PC-3 (cell line): ENCODE measurements at places on chromosomes 7 and 10. TPM values are rescaled to one million over a fixed set of nuclear protein-coding genes. Genes with fewer than 3 reads are reported as not detected.

PCGF6 gene
- total RNA-seq: 8.8 and 11.6 TPM in 2 replicates

STRIP2 gene
- 7.5 and 8.0 TPM in 2 replicates for total RNA-seq

C7orf57 gene
- total RNA-seq: 0.15 TPM in 1 of 2 replicates, not detected in the other

SORCS3 gene
- 0.46 TPM in 1 of 2 replicates, not detected in the other for total RNA-seq

MLXIPL gene
- 4.7 and 6.9 TPM in 2 replicates for total RNA-seq

SMNDC1 gene
- total RNA-seq: 16.3 and 18.4 TPM in 2 replicates

UROS gene
- total RNA-seq: 45.6 and 50.6 TPM in 2 replicates

GRID2IP gene
- not detected in 2 replicates for total RNA-seq

DNA sequence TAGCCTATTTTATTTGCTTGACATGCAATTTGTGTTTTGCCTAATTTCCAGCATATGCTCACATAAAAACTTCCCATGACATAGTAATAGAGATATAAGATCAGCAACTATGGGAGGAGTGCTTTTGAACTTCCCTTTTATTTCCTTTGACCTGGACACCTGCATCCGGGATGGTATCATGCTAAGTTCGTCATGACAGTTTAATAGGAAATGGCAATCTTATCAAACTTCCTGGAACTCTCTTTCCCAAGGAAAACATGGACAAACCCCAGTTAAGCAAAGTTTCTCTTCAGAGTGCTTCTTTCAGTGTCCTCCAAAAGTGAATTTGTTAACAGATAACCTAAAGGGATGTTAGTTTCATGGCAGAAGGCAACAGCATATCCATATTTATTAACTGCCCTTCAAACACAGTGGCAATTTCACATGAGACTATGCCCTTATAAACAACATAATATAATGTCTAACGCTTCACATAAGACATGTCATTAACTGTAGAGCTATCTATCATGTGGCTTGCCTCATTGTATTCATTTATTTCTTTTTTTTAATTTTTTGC, 474.7 kb upstream of the SEMA3A start:
- no peak for DNase-seq

GRCh38 chr10:127690176-127690835, 46.7 kb upstream of the FOXI2 start:
- DNase-seq: no peak

- DNase-seq: no peak
Measured at GRCh38 chr10:96397902-96398301, 39.1 kb upstream of the OPALIN start.

GRCh38 chr7:64174941-64175340, 32.1 kb upstream of the ZNF735 start:
- DNase-seq: peak; percentile 5

DNA sequence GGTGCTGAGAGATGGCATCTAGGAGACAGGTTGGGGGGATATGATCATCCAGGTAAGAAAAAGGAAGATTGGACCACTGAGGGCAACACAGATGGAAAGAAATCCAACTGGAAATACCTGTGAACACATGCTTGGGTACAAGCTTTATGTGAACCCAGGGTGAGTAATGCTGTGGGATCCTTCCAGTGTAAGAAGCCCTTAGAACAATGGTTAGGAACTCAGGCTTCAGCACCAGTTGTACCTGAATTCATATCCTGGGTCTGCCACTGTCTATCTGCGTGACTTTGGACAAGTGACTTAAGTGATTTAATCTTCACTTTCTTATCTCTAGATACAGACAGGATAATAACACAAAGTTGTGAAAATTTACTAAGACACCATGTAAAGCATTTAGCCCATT, 131.0 kb downstream of the ST7 start:
- no peak for DNase-seq

DNA sequence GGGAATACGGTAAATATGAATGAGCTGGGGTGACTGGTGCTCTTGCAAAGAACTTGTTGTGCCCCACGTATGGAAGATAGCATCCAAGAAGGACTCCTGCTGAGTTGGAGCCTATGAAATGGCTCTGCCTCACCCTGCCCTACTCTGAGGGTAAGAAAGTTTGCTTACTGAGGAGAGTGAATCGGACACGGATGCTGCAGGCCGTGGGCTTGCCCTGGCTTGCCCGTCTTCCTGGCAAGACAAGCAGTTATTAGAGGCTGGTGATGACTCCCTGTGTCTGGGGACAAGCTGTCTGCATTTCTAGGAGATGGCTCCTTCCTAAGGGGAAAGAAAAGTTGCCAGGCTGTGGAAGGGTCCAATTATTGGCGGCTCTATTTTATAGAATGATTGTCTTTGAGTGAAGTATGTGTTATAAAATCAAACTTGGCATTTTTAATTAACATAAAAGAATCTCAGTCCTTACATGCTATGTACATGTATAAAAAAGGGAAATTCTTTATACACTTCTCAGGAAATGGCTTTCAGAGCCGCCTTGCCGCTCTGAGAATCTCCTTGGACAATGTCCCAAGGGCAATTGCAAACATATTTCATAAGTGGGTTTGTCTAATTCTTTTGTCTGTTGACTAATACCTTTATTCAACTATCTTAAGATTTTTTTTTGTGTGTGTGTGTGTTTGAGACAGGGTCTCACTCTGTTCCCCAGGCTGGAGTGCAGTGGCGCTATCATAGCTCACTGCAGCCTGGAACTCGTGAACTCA, 64.6 kb downstream of the CYP26A1 start:
- DNase-seq: no peak

DNA sequence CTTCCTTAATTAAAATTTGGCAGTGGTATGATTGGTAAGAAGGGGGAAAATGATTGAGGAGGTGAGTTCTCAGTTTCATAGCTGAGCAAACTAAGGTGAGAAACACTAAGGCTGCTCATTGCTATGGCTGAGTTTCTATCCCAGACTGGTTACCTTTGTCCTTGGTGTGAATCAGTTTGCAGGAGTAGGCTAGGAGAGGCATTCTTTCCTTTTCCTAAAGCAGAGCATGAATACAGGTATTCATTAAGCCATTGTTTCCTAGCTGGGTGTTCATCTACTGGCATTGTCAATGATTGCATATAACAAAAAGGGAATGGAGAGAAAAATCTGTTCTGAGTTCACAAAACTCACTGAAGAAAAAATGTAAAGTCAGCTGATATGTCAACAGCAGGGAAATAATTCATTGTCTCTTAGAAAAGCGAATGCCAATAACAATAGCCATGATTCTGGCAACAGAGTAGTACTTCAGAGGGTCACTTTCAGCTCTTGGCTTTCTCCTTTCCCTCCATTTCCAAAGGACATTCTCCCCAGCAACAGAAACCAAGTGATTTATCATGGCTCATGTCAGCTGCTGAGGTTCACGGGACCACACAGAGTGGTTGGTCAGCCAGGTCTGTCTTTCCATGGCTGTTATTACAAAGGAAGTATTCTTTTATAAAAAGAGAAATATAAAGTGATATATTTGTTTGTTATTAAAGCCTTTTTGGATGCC, 234.0 kb downstream of the BICC1 start:
- DNase-seq: no peak

DNA sequence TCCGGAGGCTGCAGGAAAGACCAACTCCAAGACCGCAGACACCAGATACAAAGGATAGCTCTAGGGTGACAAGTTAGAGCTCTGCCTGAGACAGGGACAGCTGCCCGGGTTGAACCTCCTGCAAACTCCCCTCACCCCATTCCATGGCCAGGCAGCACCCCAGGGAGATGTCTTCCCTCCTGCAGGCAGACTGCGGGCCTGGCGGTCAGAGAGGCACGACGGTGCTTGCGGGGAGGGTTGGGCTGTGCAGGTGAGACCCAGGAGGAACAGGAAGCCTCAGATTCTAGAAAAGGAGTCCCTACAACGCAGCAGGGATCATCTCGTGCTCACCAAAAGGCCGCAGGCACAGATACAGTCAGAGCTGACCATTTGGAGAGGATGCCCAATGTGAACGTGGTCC, 34.6 kb downstream of the CARD11 start:
- no peak for DNase-seq

GRCh38 chr7:46589286-46589685, 668.2 kb upstream of the IGFBP3 start:
- DNase-seq: no peak

DNA sequence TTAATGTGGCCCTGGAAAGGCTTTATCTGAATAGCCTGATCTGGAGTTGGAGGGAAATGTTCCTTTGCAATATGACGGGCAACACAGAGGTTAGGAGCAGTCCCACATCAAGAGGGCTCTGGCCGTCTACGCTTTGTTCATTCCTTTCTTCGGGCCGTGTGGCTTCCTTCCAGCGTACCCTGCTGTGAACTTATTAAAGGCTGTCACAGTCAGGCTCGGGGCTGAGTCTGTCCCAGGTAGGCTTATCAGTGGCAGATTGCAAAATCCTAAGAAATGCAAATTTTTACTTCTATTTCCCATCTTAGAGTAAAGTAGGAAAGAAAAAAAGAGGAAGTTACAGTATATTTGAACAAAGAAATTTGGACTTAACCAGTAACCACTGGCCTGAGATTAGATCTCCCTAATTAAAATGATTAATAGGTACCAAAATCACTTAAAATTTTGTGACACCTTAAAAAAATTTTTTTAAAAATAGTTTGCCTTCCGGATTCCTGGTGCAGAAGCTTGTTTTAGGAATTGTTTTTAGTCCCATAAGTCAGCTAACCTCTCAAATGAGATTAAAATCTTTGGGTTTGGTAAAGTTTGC, 453.1 kb upstream of the MKI67 start:
- DNase-seq: no peak

- no peak for DNase-seq
Measured at GRCh38 chr10:43983856-43984271, 335.2 kb upstream of the ZNF32 start.

GRCh38 chr10:97407211-97407951, 6.2 kb upstream of the RRP12 start:
- DNase-seq: peak; percentile 71

GRCh38 chr7:47337531-47337930, 244.4 kb downstream of the TNS3 start:
- no peak for DNase-seq

- no peak for DNase-seq
Measured at GRCh38 chr10:30238836-30239235, 110.2 kb downstream of the MTPAP start.

DNA sequence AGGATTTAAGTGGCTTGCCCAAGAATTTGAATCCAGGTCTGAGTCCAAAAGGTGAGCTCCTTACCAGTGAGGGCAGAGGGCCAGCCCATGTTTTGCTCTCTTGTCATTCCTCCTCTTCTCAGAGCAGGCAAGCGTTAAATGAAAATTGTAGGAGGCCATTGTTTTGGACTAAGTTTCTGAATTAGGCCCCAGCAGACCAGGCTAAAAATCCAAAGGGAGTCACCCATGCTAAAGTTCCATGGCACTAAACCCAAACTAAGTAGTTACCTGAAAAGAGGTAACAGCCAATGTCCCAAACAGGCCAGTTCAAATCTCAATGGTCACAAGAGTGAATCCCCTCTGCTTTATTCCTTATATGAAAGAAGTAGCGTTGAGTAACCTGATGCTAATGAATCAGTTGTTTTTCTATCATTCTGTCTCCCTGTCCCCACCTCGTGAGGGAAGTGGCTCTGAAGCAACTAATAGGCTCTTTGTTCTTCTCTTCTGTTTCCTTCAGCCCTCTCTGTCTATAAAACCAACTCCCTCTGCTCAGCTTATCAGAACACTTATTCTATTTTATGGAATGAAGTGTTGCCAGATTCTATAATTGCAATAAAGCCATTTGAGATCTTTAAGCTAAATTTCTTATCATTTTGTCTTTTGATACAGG, 17.5 kb upstream of the CDH23 start:
- DNase-seq: no peak

GRCh38 chr10:132104471-132105301, 38.9 kb downstream of the JAKMIP3 start:
- DNase-seq: no peak

DNA sequence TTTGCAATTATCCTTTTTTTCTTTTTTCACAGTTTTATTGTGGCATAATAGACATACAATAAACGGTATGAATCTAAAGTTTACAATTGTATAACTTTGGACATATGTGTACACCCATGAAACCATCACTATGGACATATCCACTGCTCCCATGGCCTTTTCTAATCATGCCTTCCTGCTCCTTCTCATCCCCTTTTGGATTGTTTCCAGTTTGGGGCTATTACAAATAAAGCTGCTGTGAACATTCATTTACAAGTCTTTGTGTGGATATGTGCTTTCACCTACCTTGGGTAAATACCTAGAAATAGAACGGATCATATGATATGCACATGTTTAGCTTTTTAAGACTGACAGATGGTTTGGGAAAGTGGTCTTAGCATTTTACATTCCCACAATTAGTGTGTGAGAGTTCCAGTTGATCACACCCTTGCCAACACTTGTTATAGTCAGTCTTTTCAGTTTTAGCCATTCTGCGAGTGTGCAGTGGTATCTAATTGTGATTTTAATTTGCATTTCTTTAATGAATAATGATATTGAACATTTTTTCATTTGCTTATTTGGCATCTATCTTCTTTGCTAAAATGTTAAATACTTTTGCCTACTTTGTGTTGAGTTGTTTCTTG, 120.9 kb upstream of the KAT6B start:
- DNase-seq: no peak

DNA sequence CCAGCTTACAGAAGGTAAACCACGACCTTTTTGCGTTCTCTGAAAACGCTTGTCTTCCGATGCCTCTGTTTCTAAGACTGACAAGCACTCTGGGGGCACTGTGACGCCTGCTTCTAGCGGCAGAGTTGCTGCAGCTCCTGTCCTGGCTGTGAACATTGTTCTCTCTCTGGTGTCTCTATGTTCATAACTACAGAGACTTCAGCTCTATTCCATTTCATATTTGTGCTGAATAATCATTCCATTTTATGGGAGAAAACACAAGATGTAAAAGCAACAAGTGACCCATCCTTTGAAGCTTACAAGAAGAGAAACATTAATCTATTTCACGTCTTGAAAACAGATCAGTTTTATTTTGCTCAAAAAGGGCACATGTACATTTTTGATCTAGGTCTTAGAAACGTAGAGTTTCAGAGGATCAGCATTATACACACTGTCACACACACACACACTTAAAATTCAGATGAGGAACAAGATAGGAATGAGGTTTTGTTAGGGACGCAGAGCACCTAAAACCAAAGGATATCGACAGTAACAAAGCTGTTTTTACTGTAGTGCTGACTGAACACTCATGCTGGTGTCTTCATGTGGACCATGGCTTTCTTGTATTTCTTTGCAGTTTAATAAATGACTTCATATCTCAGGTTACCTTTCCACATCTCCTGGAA, 3.0 kb downstream of the IKZF1 start:
- no peak for DNase-seq

- peak; percentile 66 for DNase-seq
Measured at GRCh38 chr7:78635026-78635793, 818.3 kb downstream of the MAGI2 start.

- peak; percentile 93 for DNase-seq
Measured at GRCh38 chr10:101060036-101060950, 1.5 kb upstream of the KAZALD1 start.

DNA sequence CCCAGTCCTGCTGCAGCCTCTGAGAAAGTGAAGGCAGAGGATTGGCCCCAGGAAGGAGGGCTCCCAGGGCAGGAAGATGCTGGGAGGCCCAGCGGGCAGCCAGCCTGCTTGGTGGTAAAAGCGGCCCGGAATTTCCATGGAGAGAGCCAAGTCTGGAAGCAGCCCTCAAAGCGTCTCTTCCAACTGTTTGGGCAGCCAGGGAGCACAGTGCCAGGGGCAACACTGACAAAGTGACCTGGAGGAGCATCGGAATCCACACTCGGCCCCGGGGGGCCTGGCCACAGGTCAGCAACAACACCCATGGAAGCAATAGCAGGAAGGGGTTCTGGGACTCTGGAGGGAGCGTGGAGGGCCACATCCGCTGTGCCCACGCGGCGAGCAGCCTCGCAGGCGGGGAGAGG, 63.2 kb upstream of the FGFR2 start:
- DNase-seq: no peak
